ENCODE measurements at places on chromosomes 3 and 15.

- peak; percentile 35 for DNase-seq
Measured at GRCh38 chr3:138835397-138835757, 649 bp upstream of the PIK3CB start.

DNA sequence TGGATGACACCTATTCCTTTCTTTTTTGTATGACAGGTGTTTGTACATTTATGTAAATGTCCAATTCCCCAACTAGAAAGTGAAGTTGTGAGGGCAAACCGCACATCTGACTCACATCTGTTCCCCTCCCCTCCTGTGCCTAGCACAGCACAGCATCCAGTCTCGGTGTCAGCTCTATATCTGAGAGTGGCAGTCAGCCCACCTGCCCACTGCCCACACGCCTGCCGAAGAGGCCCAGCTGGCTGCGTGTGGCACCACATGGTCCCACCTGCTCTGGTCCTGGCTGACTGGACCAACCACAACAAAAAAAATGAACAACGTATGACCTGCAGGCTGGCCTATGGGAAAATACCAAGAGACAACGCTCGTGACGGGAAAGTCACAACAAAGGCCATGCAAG, 62.8 kb downstream of the XXYLT1 start:
- DNase-seq, result no peak

- DNase-seq, result no peak
Measured at GRCh38 chr3:109073116-109073515, 44.8 kb downstream of the MORC1 start.

DNA sequence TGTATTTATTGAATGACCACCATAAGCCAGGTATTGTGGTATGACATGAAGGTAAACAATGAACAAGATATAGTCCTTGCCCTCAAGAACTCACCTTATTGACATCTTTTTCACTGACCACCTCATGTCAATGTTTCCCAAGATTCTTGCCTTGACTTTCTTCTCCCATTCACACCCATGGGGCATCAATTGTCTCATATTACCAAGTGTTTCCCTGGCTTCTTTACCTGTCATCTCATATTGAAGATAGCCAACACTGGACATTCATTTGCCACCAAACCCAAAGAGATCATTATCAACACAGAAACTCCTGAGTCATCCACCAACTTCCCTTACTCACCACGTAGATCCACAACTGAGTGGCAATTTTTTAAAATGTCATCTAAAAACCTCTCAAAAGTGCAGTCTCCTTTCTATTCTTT, 2.2 kb downstream of the EFHB start:
- no peak for DNase-seq

- DNase-seq, result no peak
Measured at GRCh38 chr15:70195171-70195570, 97.5 kb upstream of the TLE3 start.

GRCh38 chr3:56207922-56208321, 260.3 kb downstream of the ERC2 start:
- no peak for DNase-seq

GRCh38 chr3:69772152-69772867, 33.0 kb downstream of the MITF start:
- no peak for DNase-seq

DNA sequence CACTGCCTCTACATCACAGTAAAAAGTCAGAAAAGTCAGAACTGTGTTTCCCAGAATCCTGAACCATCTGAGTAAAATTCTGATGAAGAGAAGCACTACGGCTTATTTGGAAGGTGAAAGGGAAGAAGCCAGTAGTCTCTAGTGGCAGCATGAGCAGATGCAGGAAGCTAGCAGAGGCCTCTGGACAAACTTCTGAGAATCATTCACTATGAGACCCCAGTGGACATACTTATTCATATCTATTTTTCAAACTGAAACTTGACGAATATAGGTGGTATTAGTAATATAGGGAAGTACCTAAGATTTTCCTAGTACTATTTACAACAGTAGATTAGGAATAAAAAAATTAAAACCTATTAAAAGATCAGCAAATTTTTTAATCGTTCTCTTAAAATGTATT, 272.8 kb upstream of the TTC14 start:
- DNase-seq, result no peak

Data from Jurkat, Clone E6-1 (cell line).